Stimulated activated CD4-positive, alpha-beta T cell treated with anti-CD3 and anti-CD28 coated beads, TNF-alpha, amount 100 ng/mL, for 1 hour (primary cell): ENCODE measurements at places on chromosomes 1 and 21.

- no peak for DNase-seq
Observed at GRCh38 chr1:150810958-150811659, 3.0 kb upstream of the CTSK start.

DNA sequence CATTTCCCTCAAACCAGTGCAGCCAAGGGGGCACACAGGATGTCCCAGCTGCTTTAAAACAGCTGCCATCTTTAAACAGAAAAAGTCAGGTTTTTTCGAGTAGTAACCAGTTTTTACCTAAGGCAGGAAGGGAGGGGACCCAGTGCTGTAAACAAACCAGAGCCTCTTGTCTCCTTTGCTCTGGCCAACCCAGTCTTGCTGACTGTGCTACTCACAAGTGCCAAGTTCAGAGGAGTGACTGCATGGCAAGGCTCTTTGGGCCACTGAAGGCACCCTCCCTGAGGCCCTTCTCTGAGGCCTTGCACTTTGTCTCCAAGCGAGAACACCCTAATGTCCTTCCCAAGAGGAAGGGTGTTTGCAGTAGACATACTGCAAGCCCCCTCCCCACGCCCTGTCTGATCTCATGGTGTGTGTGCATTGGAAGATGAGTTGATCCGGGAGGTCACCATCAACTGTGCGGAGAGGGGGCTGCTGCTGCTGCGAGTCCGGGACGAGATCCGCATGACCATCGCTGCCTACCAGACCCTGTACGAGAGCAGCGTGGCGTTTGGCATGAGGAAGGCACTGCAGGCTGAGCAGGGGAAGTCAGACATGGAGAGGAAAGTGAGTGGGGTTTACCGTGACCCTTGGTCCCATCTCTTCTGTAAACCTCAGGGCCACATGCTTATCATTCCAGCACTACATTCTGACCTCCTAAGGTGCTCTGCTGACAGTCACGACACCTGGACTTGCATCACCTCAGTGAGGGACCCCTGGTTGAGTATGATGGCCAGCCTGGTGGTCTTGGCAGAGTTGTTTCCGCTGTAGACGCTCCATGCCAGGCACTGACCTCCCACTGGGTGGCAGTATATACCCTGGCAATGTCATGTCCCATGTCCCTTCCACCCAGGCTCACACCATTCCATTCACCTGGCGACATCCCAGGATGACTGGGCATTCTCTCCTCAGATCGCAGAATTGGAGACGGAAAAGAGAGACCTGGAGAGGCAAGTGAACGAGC lies 4.7 kb downstream of the DNALI1 start:
- no peak for DNase-seq

DNA sequence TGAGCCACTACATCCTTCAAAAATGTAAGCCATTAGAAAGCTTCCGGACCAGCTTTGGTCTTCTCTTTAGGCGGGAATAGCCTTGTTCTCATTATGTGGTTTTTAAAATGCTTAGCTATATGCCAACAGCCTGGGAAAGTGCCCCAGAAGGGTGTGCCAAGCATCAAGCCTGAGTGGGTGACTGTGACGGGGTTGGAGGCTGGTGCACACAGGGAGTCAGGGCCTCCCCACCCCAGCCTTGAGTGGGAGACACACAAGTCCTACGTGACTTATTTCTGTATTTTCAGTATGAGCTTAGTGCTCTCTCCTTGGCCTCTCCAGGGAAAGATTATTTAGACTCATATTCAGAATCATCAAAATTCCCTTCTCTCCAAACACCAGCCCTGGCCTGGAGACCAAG lies 9.8 kb downstream of the UBASH3A start:
- DNase-seq: no peak

GRCh38 chr1:3455670-3456448 lies 1.4 kb downstream of the ARHGEF16 start:
- DNase-seq: no peak

DNA sequence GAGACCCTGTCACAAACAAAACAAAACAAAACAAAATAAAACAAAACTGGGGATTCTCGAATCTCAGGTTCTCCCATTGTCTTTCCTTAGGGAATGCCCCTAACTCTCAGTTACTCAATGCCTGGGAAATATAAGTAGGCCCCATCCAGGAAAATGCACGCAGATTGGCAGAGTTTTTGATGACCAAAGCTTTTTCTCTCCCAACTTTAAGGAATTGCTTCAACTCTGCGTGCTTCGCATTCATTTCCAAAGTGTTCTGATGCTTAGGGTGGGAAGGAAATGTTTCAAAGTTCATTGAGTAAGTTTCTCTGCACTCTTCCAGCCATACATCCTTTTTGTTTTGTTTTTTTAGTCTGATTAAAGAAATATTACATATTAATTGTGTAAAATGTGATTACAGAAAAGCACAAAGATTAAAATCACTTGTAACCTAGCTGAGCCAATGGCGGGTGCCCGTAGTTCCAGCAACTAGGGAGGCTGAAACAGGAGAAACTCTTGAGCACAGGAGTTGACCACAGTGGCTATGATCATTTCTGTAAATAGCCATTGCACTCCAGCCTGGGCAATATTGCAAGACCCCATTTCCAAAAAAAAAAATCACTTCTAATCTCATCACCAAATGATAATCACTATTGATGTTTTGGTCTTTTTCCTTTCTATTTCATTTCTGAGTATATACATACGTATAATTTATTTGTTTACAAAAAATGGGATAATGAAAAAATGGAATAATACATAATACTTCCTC lies 18.4 kb upstream of the EVI5 start:
- DNase-seq: no peak

DNA sequence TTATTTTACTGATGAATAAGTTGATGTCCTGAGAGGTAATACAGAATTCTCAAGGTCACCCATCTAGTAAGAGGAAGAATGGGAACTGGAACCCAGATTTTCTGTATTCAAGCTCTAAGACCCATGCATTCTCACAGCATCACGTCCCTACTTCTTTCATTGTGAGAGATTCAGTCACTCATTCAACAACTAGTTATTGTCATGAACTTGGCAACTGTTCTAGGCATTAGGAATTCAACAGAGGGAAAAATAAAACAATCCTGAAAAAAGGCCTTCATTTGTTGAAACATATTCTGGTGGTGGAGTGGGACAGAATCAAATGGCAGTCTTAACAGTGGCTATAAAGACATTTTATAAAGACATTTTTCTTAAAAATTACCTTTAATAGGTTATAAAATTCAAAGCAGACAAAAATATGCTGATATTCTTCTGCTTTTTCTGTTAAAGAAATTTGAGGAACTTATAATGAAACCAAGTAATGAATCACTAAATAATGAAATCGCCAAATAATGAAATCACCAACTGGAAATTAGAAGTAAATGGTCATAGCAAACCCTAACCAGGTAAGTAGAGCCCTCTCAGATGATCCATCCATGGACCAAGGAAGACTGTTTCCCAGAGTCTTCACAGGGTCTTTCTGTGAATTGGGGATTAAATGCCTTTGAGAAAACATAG lies 136.5 kb upstream of the DPYD start:
- no peak for DNase-seq

DNA sequence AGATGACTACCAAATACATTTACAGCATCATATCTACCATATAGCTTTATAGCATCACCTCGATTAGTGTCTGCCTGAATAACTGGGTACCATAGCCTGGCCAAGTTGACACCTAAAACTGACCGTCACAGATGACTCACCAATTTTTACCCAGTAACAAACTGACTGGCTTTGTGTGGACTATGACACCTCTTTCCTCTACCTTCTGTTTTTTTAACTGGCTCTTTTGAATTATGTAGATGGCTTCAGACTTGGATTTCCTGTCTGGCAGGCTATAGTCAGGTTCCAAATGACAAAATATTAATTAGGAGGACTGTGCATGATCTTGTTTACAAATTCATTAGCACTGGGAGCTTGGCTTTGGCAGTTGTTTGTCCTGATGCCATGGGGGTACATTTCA lies 360.3 kb downstream of the TGFB2 start:
- no peak for DNase-seq

GRCh38 chr1:229040630-229041358 lies 230.1 kb upstream of the RAB4A start:
- no peak for DNase-seq

DNA sequence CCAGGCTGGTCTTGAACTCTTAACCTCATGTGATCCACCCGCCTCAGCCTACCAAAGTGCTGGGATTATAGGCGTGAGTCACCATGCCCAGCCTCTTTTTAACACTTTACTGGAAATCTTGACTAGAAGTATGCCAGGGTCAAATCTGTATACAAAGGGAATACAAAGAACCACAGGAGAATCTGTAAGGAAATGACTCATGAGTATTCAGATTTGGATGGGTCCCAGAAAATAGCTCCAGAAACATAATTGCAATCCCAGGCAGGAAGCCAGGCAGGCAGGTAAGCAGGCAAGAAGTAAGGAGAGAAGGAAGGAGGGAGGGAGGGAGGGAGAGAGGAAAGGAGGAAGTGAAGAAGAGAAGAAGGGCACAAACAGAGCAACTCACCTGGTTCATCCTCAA lies 22.8 kb upstream of the TIAM1 start:
- DNase-seq: no peak

- DNase-seq: no peak
Observed at GRCh38 chr21:28604946-28605537, 387.6 kb downstream of the LTN1 start.

DNA sequence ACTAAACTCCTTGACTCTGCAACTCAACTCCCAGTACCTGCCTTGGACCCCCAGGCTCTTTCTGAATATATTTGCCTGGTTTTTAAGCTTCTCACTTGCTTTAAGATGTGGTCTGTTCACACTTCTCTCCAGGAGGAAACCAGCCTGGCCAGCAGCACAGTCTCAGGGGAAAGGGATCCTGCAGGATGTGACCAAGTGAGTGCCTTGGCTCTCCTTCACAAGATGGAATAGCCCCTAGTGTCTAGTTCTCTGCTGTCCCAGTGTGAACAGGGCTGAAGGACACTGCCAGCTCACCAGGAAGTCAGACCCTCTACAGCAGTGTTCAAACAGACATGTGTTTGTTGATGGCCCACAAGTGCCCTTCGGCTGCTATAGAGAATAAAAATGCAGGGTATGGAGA lies 32.9 kb downstream of the CD244 start:
- DNase-seq: no peak

DNA sequence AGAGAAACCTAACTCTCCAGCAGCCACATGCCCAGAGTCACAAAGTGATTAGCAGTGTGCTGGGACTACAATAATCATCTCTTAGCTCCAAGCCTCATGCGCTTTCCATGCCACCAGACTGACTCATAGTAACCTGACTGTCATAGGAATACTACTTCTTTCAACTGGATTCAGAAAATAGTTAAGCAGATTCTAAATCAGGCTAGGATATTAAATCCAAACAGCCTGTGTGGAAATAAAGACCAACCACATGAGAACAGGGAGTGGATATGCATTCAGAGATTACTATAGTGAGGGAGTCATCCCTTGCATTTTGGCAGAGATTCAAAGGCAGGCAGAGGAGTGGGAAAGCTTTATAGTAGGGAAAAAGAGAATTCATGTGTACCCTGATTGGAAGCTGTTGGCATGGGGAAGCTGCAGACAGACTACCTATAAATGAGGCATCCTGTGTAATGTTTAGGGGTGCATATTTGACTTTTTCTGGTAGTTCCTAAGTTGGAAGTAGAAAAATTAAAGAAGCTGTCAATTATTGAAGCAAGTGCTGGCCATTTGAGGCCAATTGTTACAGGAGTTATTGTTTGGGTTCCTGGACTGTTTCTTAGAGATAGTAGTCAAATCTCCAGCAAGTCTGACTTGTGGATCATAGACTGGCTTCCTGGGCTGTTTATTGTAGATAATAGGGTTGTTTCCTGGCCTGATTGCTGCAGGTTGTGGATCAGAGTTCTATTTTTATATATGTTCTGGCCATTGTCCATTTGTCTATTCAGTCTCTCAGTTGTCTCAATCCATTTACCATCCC lies 31.7 kb upstream of the DNAH14 start:
- DNase-seq: no peak

DNA sequence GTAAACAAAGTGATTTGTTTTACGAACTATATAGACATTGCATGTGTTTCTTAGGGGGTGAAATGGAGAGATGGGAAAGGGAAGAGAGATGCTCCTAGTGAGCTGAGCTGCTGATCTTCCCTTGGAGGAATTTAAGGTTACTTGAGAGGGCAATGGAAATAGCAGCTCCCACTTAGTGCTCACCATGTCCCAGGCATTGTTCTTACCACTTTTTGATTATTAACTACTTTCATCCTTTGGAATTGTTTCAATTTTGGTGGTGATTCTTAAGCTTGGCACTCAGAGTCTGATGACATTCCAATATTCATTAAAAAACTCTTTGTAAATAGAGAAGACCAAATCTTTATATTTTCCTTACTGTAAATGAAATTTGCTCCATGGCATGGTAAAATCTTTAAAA lies 124.9 kb downstream of the ITSN1 start:
- no peak for DNase-seq

DNA sequence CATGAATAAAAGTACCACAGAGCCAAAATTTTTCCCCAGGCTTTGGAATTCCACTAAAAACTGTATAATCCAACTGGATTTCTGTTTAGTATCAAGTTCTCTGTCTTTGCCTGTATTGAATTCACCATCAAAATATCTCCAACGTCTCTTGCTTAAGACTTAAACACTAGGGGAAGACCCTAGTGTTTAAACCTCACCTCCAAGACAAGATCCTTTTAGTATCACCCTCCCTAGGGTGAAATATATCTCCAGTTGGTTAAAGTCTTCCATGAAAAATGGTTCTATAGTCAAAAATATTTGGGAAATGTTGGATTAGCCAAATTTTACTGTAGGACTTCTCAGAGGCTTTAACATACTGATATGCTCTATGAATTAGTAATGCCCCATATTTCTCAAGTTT lies 8.1 kb upstream of the XCL1 start:
- no peak for DNase-seq

- DNase-seq: no peak
Observed at GRCh38 chr1:168742994-168743650, 14.1 kb upstream of the DPT start.

GRCh38 chr1:225448146-225448805 lies 20.4 kb upstream of the LBR start:
- DNase-seq: no peak

DNA sequence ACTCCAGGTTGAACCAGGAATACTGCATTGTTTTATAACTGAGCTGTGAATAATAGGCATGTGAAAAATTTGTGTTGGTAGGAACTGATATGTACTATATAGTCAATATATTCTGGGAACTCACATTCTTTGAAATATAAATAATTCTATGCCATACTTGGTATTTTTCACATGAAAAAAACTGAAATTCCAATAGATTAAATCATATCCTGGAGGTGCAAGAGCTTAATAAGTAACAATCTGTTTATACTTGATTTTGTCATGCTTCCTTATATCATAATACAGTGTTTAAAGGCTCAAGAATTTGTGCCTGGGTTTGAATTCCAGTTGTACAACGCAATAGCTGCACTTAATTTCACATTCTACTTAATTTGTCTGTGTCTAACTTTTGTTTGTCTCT lies 387.0 kb downstream of the USP25 start:
- no peak for DNase-seq

GRCh38 chr1:22507587-22507986 lies 55.7 kb upstream of the EPHA8 start:
- no peak for DNase-seq

GRCh38 chr1:241972703-241973369 lies 15.3 kb downstream of the BECN2 start:
- DNase-seq: no peak
